ENCODE measurements at places on chromosomes 6 and 20.

- DNase-seq: no peak
Measured at GRCh38 chr20:4720041-4720976, 1.4 kb upstream of the PRND start.

GRCh38 chr6:135030056-135030473 lies 24.6 kb downstream of the HBS1L start:
- DNase-seq: no peak

GRCh38 chr6:131687022-131687421 lies 14.2 kb downstream of the OR2A4 start:
- no peak for DNase-seq

DNA sequence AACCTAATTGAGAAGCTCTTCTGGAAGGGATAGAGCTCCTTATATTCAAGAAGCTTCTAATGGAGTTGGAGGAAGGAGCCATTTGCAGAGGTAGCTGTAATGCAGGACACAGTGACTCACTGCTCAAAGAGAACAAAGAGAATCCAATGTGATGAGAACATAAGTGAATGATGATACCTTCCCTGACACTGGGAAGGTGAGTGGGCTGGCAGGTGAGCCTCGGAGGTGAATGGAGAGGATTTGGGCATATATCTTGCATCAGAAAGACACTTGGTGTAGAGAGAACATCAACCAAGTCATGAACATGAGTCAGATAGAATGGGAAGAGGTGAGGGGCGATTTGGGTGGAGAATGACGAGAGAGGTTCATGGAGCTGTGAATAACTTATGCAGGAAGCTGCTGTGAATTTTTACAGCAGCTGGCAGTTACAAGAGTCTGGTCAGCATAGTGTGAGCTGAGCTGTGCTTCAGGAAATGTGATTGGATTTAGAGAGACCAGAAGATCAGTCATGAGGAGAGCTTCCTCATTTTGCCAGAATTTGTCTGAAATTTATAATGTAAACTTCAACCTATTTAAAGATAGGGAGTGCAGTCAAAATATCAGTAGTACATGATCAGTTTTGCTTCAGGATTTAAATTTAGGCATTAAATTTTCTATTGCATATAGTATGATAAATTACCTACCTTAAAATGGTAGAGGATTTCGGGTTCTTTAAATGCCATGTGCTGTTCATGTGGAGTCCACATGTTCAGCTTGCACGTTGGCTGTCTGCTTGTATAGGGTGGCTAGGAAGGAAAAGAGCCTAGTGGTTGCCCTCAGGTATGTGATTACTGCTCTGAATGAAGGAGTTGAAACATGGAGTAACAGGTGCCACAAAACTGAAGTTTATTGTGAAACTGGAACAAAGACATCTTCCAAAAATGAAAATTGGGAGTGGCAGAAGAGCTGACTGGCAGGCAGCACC lies 59.2 kb upstream of the KIF25 start:
- no peak for DNase-seq

DNA sequence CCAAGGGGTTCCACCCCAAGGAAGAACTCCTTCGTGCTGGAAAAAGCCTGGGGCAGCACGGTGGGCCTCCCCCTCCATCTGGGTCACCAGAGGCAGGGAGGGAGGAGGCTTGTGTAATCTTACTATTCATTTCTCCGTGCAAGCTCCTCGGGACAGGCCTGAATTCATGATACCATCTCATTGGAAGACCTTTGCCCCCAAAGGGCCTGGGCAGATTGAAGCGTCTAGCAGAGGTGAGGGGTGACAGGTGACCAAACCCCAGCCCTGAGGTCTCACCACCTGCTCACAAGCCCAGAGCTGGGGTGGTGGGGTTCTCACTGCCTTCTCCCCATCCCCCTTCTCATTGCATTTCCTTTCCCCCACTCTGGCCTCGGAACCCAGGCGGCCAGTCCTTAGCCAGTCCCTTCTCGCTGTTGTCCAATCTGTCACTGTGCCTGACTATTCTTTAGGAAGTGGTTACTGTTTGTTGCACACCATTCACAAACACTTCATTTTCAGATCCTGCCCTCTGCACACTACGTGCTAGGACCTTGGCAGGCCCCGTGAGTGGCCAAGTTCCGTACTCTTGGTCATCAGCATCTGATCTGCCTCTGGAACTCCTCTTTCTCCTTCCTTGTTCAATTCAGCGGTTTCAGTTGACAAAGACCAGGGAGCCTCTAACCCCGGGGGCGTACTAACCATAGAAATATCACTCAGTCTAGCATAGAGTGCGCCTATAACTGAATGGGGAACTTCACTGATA lies 137.1 kb downstream of the LY86 start:
- DNase-seq: no peak

DNA sequence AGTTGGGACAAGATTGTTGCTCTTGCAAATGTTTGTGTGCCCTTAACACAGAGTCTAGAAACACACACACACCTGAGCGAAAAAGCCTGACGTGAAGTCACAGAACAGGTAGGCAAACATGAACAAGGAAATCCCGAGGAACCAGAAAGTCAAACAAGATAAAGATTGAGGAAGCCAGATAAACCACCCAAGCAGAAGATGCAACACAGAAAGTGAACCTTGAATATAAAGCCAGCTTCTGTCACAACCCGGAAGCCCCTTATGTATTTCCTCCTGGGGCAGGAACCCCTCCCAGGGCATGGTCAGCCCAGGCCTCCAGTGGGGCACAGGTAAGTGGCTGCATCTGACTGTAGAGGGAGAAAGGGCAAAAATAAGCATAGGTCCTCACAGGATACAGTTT lies 158.2 kb upstream of the SUPT3H start:
- DNase-seq: no peak

DNA sequence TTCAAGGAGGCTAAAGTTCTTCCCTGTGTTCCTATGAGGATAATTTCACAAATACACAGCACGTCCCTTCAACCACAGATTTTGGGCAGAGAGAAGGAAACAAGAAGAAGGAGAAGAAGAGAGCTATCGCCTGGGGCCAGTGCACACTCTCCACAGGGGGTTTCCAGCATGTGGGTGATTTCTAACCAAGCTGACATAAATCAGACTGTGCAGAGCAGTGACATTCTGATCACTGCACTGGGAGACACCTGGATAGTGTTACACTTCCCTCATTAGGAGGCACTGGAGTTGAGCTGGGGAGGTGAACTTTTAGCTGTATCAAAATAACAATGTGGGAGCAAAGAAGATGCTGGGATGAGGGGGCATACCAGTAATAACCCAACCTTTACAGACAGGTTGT lies 71.8 kb upstream of the CENPW start:
- DNase-seq: no peak

DNA sequence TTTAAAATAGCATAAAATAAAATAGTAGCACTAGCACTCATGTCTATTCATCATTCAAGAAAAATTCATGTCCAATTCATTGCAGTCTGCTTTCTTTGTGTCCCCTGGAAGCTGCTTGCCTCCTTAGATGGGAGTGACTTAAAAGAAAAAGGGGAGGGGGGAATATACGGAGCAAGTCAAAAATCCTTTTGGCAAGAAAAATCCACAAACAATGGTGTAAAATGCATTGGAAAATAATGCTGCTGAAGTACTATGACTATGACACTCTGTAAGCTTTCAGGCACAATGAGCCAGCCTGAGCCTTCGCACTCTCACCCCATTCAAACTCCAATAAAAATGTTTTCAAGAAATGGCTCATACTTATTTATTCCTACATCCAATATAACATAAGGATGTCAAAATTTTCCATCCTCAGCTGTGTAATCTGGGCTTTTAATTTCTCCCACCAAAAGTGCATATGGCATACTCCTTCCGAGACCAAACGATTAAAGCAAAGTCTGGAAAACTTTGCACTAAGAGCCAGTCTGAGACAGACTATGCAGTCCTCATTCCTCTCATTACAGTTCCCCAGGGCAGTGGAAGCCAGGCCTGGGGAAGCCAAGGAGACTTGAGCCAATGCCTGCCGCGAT lies 790 bp downstream of the NEDD9 start:
- no peak for DNase-seq

GRCh38 chr6:55772730-55773129 lies 102.7 kb downstream of the BMP5 start:
- DNase-seq: no peak

- no peak for DNase-seq
Measured at GRCh38 chr6:79313254-79313653, 78.8 kb upstream of the HMGN3 start.

DNA sequence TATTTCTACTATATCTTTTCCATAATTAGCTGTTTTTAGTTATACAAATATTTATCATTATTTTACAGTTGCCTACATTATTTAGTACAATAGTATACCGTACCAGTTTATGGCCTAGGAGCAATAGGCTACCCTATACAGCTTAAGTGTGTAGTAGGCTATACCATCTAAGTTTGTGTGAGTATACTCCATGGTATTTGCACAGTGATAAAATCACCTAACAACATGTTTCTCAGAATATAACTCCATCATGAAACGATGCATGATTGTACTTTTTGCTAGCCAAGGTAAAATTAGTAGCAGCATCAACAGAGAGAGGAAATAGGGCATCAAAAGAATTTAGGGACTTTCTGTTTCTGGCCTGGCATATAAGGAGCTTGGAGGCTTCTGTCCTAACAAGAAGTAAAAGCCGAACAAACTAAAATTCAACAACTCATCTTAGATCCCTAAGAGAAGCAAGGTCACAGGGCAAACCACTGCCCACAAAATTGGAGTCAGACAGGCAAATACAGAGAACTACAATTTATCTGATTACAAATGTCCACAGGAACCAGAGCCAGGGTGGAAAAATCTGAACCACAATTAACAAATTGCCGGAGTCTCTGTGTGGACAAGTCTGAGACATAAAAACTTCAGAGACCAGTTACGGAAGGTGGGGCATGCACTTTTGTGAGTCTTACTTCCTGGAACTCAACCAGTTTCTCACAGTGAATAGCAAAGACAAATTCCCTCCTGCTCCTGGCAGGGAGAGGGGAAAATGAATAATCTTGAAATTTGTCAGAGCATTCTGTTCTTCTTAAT lies 671.4 kb downstream of the RFPL4B start:
- DNase-seq: no peak

- no peak for DNase-seq
Measured at GRCh38 chr20:10429443-10429981, 4.5 kb downstream of the MKKS start.

DNA sequence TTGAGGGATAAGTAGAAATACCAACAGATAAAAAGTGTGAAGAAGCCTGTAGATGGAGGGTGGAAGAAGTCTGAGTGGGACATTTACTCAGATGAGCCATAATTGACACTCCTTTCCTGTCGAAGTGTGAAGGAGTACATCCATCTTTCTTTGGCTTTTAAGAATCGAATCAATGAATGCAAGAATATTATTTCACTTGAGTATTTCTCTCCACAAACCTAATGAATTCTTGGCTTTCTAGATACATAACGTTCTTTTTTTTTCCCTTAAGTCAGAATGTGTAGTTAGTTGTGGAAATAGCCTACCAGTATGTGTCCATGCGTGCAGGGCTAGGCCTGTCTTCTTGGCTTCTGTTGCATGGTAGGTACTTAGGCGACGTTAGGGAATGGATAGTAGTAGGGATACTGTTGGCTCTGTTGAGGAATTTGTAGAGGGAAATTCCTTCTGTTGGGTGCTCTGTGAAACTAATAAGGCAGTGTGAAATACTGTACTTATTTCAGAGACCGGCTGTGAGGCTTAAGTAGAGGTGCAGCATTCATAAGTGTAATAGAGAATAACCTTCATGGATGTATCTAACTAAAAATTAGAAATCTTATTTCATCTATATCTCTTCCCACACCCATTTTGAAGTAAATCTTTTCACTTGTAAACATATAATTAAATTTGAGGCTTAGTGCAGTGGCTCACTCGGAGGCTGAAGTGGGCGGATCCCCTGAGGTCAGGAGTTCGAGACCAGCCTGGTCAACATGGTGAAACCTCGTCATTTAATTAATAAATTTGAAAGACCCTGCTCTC lies 1.5 kb downstream of the RPS18 start:
- DNase-seq: no peak

- no peak for DNase-seq
Measured at GRCh38 chr20:63310265-63310991, 17.4 kb downstream of the COL20A1 start.

DNA sequence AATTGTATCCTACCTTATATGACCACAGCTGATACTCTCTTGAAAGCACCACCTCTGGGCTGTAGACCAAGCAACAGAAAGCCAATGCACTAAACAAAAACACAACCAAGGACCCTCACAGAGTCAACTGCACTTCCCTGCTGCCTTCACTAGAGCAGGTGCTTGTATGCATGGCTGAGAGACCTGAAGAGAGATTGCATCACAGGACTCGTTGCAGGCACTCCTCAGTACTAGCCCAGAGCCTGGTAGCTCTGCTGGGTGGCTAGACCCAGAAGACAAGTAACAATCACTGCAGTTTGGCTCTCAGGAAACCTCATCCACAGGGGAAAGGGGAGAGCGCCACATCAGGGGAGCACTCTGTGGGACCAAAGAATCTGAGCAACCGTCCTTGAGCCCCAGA lies 521.6 kb upstream of the IMPG1 start:
- no peak for DNase-seq

- DNase-seq: no peak
Measured at GRCh38 chr6:106988664-106989063, 14.1 kb upstream of the CD24 start.

GRCh38 chr6:157096522-157096921 lies 226.8 kb downstream of the TMEM242 start:
- DNase-seq: no peak

GRCh38 chr6:41200901-41201763 lies at the start of gene TREML2:
TSS of gene TREML2 (minus strand) at chr6:41201149. CDS start at chr6:41201008, 141 bp downstream.
- no peak for DNase-seq

GRCh38 chr6:111239461-111239860 lies 152.2 kb downstream of the SLC16A10 start:
- no peak for DNase-seq

- DNase-seq: no peak
Measured at GRCh38 chr20:40148886-40149285, 540.1 kb downstream of the MAFB start.

DNA sequence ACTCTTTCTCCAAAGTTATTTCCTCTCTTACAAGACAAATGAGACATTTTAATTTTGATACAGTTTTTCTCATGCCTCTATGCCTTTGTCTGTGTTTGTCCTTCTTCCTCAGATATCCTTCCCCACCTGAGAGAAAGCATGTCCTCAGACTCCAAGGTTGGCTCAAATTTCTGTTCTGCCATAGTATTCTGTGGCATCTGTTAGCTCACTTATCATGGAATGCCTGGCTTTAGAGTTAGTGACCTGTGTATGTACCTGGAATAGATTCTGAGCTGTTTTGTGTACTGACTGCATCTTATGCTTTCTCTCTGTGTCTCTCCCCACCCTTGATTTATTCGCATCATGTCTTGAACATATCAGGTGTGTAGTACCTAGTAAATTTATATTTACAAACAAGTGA lies 90.0 kb downstream of the CENPW start:
- no peak for DNase-seq

DNA sequence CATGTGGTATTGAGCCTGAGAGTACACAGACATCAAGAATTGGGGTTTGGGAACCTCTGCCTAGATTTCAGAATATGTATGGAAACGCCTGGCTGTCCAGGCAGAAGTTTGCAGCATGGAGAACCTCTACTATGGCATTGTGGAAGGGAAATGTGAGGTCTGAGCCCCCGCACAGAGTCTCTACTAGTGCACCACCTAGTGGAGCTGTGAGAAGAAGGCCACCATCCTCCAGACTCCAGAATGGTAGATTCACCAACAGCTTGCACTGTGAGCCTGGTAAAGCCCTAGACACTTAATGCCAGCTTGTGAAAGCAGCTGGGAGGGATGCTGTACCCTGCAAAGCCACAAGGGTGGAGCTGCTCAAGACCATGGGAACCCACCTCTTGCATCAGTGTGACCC lies 658.2 kb downstream of the HACE1 start:
- DNase-seq: no peak

- DNase-seq: no peak
Measured at GRCh38 chr6:45084257-45084656, 243.9 kb upstream of the RUNX2 start.
